ENCODE measurements at places on chromosomes 4 and X. TPM values are rescaled to one million over a fixed set of nuclear protein-coding genes. Genes with fewer than 3 reads are reported as not detected.

TLR6 gene
- 22.4 TPM for total RNA-seq

RPL39 gene
- 2,274 TPM for total RNA-seq

DNA sequence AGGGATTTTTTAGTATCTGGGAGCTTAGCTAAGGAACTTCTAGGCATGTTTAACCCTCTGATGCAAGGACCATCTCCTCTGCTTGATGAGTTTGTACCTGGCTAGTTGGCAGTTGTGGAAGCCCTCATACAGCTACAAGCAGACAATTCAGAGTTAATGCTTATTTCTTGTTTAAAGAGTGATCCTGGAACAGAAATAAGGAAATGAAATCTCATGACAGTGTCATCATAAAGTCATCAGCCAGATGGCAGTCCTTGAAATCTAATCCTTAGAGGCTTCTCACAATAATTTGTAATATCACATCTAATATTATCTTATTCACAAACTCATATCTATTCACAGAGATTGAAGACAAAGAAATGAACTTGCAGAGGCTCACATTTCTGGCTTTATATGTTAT is 581.6 kb upstream of the FTHL17 start:
- no peak for DNase-seq

DNA sequence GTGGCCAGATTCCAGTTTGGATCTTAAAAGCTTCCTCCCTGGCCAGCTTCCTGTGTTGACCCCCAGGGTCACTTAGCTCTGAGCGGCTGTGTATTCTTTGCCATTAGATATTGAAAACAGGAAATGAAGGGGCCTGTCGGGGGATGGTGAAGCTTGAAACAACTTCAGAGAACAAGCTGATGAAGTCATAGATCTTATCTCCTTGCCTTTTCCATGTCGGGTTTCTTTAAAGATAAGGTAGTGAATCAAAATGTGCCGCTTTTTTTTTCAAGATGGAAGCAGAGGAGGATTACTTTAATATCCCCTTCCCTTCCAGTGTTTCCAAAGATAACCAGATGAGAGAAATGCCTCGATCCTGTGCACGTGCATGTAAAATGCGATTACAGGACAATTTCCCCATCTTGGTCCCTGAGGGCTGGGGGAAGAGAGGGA is 508.5 kb downstream of the MID1IP1 start:
- DNase-seq, result no peak
